ENCODE measurements at places on chromosomes 2 and 18.

GRCh38 chr18:74914648-74915047 is 294.3 kb downstream of the PTGR3 start:
- no peak for DNase-seq

DNA sequence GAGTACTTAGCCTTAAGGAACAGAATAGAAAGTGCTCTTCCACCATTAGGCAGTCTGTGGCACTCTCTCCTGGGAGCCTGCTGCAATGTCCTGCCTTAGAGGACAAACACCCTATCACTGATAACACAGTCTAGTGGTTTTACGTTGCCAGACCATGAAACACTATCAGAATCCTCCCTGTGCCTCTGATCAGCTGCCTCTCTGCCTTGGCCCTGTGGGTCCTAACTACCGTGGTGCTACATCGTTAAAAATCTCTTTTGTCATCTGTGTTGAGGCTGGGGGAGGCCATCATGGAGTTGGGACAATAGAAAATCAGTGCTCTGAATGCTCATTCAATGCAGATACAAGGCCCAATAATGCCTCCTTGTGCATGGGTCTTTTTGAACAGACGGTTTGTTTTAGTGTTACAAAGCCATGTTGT is 11.9 kb upstream of the APCDD1 start:
- no peak for DNase-seq

GRCh38 chr2:68971591-68972231 is 2.7 kb upstream of the GKN1 start:
- DNase-seq, result no peak

- DNase-seq, result no peak
These were observed 927.3 kb upstream of the ACVR2A start for GRCh38 chr2:146917431-146918042.

DNA sequence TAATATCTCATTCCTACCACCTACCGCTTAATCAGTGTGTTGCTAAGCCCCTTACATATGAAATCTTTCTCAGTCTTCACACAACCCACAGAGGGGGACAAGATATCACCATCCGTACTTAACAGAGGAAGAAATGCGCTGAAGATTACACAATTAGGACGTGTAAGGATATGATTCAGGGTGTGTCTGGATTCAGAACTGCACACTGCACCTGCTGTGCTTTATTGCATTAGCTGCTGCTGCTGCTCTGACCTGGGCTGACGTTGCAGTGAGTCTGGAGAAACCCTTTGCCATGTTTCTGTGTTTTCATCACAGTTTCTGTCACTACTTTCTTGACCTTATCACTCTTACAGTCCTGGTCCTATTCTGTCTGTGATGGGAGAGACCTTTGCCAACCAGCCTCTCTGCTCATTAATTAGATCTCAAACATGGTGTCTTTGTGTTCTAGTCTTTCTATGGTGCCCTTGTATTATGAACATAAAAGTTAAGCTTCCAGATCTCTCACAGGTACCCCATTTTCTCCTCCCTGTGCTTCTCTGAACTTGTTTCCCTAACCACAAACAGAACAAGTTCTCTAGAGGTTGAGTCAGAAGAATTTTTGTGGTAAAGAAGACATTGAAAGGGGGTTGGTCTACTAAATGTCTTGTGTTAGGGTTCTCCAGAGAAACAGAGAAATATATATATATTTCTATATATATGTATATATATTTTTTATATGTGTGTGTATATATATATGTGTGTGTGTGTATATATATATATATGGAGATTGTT is 92.9 kb upstream of the CYP1B1 start:
- no peak for DNase-seq

GRCh38 chr2:40428439-40428838 is 23.5 kb downstream of the SLC8A1 start:
- DNase-seq, result no peak

- no peak for DNase-seq
These were observed 33.0 kb upstream of the GLS start for GRCh38 chr2:190847504-190848081.

DNA sequence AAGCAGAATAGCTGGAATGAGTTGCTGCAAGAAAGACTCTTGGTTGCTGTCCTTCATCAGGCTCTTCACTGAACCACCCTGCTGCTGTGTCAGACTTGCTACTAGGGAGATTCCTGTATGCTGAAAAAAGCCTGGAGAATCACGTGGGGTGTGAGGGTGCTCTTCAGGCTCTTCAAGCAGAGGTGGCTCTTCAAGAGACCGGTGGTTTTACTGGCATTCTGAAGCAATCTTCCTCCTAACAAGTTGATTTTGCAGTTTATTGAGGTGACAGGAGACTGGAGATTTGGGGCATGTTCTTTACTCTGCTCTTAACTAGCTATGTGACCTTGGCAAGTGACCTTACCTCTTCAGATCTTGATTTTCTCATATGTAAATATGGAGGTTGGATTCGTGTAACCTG is 14.1 kb downstream of the TMEM178A start:
- DNase-seq, result no peak

GRCh38 chr2:46009315-46009714 is 287.9 kb upstream of the EPAS1 start:
- no peak for DNase-seq

DNA sequence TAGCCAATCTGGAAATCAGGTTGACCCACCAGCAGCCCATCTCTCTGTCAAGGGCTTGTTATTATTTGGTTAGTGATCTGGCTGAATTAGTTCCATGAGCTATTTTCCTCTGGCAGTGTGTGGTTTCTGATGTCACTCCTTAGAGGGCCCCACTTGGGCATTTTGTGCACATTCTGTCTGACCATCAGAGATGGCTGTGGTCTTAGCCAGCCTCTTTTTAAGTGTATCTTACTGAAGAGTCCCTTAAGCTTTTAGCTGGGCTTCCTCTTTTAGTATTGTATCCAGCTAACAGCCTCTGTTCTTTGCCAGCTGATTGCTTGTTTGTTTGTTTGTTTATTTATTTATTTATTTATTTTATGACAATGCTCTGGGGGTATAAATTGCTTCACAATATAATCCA is 951.1 kb upstream of the CNTNAP5 start:
- no peak for DNase-seq

- DNase-seq, result no peak
These were observed 24.3 kb downstream of the WDSUB1 start for GRCh38 chr2:159262226-159262625.

DNA sequence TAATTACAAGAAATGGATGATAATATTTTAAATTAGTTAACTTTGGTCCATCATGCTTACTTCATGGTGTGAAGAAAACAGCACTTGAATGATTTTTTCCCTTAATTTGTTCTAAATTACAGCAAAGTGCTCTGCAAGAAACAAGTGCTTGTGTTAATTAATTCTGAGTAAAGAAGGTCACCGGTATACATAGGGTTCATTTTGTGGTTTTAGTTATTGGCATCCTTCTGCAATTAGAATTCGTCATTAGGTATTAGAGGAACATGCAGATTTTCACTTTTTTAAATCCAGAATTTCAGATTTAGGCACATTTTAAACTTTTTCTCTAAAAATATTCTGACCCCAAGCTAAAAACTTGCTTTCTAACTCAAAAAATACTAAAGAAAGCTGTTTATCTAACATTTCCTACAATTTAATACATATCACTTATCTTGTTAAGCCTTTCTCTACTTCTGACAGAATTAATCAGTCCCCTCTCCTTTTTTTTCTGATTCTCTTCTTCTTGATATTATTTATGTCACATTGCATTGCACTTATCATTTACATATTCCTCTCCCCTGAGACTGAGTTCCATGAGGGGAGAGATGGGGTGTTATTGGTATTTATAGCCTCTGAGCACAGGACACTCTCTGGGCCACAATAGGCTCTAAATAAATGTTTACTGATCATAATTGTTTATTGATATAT is 129.2 kb downstream of the PLA2R1 start:
- no peak for DNase-seq

DNA sequence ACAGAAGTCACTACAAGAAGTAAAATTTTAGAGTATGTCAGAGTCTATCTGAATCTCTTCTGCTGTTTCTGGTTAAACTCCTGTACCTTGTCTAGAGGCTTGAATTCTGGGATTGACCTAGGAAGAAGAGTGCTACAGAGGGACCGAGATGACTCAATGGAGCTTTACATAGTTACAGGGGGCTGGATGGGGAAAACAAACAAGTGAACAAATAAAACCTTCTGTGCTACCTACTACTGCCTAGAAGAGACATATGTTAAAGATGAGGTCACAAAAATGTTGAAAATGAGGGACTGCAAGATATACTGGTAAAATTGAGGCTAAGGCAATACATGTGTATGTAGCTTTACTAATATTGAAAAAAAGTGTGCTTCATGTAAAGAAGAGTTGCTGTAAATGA is 265.4 kb upstream of the TFPI start:
- no peak for DNase-seq
